Stimulated activated CD4-positive, alpha-beta T cell treated with anti-CD3 and anti-CD28 coated beads, TNF-alpha, amount 100 ng/mL, for 4 hours (primary cell): ENCODE measurements at places on chromosomes 7 and 10.

GRCh38 chr7:50939021-50939420, 156.3 kb upstream of the GRB10 start:
- DNase-seq: no peak

- DNase-seq: no peak
Observed at GRCh38 chr10:15067154-15067553, 21.4 kb downstream of the ACBD7 start.

DNA sequence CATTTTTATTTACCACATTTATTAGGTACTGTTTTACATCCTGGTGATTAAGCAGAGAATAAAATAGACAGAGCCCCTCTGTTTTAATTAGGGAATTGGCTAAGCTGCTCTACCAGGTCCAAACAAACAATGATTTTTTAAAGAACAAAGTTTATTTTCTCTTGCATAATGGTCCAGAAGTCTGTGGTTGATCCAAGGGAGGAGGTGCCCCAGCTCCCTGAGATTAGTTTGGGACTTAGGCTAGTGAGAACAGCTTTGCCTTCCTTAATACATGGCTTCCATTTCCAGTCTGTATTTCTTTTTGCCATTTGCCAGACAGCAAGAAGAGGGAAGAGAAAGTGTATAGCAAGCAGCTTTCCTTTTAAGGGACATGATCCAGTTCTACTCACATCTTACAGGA, 2.9 kb upstream of the MIOS start:
- no peak for DNase-seq

DNA sequence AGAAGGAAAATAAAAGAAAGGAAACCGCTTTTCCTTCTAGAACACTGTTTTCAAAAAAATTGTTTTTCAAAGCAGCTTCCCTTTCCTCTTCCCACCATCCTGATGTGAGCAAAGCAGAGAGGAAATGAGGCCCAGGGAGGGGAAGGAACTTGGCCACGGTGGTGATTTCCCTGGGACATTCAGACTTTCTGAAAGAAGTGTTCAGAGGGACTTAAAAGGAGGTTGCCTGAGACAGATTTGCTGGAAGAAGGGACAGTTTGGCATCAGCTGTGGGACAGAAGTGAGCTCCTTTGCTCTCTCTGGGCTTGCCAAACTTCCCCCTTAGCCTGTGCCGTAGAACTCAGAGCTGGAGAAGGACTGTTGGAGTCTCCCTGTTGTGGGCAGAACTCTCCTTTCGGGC, 30.3 kb downstream of the ADCYAP1R1 start:
- DNase-seq: no peak

GRCh38 chr10:80411267-80411668, 2.9 kb downstream of the PRXL2A start:
- DNase-seq: no peak
